ENCODE measurements at places on chromosomes 4 and X.

- DNase-seq = no peak
Observed at GRCh38 chr4:141022111-141022695, 111.1 kb downstream of the RNF150 start.

GRCh38 chr4:109589119-109589518, 29.1 kb downstream of the MCUB start:
- no peak for DNase-seq

DNA sequence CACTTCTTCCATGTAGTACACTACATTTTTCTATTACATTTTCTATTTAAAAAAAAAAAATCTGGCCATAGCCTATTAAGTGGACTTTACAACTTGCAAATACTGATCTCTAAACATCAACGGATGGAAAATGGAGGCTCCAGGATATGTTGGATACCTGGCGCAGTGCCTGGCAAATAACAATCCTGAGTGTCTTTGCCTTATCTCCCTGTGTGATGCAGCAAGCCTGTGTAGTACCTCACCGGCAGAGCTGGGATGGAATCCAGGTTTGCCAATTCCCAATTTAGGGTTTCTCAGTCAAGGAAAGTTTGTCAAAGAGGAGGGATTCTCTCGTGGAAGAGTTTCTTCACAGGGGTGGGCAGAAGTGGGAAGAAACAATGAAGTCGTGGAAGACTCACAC, 93.2 kb downstream of the KDR start:
- no peak for DNase-seq

GRCh38 chr4:186762361-186762760, 38.7 kb upstream of the FAT1 start:
- no peak for DNase-seq

GRCh38 chr4:151267822-151268535, 9.0 kb upstream of the PRSS48 start:
- no peak for DNase-seq

DNA sequence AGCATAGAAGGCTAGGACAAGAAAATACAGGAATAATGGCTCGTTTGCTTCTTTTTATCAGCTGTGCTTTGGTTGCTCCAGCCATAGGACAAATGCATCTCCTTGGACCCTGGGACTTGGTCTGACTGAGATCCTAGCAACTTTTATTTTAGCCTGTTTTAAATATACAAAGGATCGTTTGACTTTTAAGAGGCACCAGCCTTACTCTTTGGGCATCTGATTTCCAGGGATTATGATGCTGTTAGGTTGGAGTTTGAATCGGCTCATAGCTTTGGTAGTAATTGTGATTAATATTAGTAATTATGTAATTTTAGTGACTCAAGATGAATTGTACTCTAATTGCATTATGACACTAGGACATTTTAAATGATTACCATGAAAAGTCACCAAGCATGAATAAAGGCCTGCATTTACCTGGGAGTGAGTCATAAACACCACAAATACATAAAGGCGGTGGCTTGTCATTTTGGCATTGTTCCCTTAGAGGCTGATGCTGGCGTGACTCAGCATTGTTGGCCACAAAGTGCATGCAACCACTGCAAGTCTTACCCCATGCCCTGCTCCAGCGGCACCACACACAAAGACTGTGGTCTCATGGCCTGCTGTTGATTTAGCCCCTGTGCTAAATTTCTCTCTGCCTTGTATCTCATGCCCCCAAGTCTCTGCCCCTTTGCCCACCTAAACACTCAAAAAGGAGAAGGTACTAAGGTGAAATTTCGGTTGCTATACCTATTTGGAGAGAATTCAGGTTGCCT, 12.4 kb downstream of the GPAT3 start:
- peak; percentile 61 for DNase-seq

DNA sequence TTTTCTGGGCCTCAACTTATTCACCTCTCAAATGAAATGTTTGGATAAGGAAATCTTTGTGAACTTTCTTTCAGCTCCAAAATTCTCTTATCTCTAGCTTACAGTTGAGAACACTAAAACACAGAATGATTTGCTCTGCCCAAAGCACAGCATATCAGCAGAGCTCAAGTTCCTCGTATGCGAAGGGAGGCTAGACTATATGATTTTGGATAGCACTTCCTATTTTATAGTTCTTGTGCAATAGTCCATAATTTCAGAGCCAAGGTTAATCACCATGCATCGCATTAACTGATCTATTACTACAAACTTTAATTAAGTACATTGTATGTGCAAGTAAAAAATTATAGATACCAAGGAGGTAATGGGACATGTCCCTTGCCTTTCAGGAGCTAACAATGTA, 27.0 kb upstream of the KLHL13 start:
- DNase-seq = no peak

DNA sequence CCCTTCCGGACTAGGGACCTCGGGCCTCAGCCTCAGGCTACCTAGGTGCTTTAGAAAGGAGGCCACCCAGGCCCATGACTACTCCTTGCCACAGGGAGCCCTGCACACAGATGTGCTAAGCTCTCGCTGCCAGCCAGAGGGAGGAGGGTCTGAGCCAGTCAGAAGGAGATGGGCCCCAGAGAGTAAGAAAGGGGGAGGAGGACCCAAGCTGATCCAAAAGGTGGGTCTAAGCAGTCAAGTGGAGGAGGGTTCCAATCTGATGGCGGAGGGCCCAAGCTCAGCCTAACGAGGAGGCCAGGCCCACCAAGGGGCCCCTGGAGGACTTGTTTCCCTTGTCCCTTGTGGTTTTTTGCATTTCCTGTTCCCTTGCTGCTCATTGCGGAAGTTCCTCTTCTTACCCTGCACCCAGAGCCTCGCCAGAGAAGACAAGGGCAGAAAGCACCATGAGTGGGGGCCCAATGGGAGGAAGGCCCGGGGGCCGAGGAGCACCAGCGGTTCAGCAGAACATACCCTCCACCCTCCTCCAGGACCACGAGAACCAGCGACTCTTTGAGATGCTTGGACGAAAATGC, at the start of gene WAS:
TSS of gene WAS (plus strand) at position 389 of the 572 bp plus-strand sequence. CDS start at position 444, 55 bp downstream.
- DNase-seq = no peak

DNA sequence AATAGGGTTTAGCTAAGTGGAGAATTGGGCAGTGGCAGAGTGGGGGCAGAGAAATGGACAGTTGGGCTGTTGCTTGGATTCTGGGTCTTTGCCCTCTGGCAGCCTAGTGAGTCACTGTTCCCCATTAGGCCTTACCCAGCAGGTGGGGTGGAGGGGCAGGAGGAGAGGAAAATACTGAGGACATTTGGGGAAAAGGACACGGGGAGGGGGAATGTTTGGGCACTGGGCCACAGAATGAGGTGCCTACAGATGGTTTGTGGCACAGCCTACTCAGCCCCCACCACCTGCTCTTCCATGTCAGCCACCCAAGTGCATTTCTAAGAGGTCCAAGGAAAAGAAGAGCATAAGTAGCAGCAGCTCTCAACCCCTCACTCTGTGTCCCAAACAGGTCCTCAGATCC, 13.0 kb downstream of the SLC16A2 start:
- no peak for DNase-seq

Data from heart right ventricle (tissue), 16 donors.